ENCODE measurements at places on chromosomes 2 and 18.

DNA sequence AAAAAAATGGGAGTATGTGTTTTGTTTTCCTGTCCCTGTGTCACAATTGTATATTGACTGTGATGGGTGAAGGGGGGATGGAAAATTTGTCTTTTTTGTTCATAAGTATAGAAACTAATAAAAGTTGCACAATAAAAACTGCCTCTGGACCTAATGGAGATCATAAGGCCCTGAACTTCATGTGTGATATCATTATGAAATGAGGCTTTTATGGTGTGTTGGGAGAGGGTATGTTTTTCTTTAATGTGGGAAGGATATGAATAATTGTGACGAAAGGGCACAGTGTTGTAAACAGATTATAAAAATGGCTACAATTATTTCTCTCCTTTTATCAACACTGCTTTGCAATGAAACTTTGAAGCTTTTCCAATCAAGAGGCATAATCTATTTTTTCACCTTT is 1889.3 kb upstream of the CELF4 start:
- no peak for DNase-seq

DNA sequence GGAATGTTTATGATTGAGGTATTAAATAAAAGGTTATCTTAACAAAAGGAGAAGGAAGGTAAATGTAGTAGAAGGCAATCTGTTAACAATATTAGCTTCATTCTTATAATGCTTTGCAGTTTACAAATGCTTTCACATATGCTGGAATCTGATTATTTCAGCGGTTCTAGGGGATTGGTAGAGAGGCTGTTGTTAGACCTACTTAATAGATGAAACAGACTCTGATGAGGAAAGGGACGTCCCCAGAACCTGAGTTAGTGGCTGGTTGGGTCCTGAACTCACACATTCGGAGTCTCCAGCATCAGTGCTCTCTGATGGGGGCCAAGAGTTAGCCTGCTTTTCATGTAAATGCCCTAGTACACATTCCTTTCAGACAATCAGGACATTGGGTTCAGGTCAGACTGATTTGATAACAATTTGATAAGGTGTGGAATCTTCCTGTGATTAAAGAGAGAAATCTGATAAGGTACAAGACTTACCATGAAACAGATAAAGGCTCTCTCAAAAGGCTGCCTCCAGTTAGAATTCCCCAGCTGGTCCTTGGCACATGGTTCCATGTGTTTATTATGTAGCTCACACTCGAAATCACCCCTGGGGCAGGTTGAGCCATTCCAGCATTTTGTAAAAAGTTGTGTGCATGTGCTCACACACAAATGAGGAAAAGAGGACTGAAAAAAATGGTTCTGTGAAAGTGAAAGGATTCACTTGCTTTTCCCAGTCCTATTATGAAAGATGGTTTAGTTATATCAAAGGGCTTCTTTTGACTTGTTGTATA is 103.1 kb downstream of the GPD2 start:
- DNase-seq, result no peak

- peak; percentile 68 for DNase-seq
Observed at GRCh38 chr2:241540771-241541561, 17.6 kb upstream of the BOK start.

DNA sequence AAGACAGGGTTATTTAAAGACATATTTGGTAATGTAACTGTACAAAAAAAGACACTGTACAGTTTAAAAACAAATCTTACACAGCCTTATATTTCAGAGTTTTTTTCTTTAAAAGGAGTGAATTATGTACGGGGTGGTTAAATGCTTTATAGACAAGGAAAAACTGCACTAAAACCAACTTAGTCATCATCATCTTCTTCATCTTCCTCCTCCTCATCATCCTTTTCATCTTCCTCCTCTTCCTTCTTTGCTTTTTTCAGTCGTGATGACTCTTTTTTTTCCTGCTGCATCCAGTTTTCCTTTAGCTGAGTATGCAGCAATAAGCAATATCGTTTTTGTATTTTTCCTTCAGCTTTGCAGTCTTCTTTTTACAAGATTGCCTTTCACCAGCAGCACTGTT is 14.6 kb upstream of the MBOAT2 start:
- DNase-seq, result no peak

- DNase-seq, result no peak
Observed at GRCh38 chr2:120522151-120522751, 176.3 kb downstream of the INHBB start.

DNA sequence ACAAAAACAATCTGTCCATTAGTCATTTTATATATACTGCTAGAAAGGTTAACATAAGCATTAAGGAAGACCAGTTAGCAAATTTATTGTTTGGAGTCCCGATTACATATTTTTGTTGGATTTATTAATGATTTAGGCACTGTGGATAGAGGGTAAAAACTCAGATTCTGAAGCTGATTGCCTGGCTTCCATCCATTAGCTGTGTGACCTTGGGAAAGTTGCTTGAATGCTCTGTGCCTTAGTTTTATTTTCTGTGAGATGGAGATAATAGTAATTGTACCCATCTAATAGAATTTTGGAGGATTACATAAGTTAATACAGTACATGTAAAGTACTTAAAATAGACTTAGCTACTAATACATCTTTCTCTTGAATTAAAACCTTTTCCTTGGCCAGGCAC is 36.3 kb upstream of the NEMP2 start:
- DNase-seq, result no peak

DNA sequence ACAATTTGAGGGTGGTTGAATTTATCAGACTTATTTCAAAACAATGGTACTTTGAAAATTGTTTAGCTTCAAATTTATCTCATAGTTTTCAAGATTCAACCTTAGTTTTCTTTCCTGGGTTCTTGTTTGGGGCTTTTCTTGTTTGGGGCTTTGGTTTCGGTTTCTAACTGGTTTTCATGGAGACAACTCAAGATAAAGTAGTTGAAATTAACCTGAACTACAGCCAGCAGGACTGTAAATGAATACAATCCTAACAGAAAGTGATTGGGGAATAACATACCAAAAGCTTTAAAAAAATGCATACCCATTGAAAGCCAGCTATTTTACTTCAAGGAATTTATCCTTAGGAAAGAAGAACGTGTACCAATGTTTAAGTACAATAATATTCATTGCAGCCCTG is 133.5 kb upstream of the SLC14A2 start:
- no peak for DNase-seq

DNA sequence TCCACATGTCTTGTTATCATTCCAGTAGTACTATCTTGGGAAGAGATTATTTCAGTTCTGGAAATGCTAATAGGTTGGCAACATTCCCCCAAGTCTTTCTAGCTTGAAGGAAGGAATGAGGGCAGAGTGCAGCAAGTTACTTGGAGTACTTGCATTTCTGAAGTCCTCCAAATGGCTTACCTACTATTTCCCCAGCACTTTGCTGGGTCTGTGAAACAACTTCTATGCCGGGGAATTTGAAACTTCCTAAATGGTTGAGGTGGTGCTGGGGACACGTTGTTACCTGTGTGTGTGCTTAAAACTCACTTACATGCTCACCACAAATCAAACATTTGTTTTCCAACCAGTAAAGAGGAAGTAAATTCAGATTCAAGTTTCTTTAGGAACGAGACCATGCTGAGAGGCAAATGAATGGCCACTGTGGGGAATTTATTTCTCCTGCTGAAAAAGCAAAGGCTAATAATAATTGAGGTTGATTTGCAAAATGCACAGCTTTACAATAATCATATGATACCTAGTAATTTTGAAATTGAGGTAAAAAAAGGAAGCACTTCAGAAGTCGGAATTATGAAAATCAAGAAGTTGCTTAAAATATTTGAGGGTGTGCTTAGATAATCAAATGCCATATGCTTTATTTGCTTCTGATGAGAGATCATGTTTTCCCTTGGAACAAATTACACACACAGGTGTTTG is 1167.7 kb upstream of the ZEB2 start:
- DNase-seq, result no peak

Data from activated CD8-positive, alpha-beta memory T cell treated with anti-CD3 and anti-CD28 coated beads for 48 hours (primary cell).